ENCODE measurements at places on chromosomes 5 and 9.
A peak's percentile ranks its signal among the peaks of the same experiment; 100 is the strongest.

DNA sequence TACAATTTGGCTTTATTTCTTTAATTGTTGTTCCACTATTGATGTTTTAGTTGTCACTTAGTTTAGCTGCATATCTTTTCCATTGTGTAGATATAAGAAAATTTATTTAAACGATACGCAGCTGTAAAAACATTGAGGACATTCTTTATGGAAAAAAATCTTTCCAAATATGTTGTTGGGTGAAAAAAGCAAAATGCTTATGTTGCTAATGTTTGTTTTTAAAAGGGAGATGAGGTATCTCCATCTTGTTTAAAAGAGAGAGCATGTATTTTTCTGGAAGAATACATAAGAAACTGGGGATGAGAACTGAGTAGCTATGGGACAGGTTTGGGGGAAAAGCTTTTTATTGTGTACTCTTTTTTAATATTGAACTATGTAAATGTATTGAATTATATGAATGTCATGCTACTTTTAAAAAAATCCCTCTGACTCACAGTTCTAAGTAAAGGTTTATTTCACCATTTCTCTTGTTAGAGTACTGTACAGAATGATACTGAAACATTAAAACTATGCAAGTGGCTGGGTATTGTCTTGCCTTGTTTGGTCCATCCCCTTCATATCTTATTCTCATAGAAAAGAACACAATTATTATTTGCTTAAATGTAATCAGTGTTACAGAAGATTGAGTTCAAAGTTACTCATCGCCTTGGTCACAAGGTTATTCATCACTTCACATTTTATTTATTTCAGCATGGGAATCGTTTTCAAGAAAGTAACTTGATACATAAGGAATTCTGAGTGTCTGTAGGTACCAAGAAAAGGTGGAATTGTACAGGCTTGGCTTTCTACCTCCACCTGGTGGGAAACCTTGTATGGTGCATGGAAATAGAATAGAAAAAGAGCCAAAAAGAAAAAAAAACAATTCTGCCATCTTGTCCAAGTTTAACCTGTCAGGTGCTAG is 85.8 kb downstream of the RIC1 start:
- peak; percentile 7 for DNase-seq

- DNase-seq = peak; percentile 91
Measured at GRCh38 chr9:16068476-16068875, 515.6 kb downstream of the CCDC171 start.

DNA sequence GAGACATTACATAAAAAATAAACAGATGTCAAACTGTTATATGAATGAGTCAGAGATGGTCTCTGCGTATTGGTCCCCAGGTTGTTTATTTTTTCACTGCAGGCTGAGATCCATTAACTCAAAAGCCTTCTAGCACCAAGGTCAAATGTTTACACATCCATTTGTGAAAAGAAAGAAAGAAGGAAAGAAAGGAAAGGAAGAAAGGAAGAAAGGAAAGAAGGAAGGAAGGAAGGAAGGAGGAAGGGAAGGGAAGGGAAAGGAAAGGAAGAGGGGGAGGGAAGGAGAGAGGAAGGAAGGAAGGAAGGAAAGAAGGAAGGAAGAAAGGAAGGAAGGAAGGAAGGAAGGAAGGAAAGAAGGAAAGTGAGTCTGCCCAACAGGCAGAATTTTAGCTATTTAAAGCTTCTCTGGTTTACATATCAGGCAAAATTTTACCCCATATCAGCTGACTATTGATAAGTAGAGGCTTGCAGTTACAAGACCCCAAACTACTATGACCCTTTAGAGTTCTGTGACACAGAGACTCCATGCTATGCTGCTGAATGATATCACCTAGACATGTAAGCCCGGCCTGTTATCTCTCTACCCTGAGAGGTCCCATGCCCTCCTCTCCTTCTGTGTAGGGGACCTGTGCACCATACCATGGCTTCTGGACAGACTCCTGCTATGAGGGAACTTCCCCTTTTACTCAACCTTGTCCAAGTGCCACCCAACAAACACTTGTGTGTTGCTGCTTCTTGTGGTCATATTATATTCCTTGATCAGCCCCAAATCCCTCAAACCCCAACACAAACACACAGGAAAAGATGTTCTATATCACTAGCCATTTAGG is 59.0 kb downstream of the DRD1 start:
- no peak for DNase-seq

- DNase-seq = peak; percentile 71
Measured at GRCh38 chr9:105475302-105475701, 27.5 kb downstream of the FSD1L start.

GRCh38 chr9:84187090-84187489 is 153.5 kb downstream of the SLC28A3 start:
- peak; percentile 73 for DNase-seq
